Stromal cell of bone marrow (primary cell): ENCODE measurements at places on chromosomes 16 and 17.

DNA sequence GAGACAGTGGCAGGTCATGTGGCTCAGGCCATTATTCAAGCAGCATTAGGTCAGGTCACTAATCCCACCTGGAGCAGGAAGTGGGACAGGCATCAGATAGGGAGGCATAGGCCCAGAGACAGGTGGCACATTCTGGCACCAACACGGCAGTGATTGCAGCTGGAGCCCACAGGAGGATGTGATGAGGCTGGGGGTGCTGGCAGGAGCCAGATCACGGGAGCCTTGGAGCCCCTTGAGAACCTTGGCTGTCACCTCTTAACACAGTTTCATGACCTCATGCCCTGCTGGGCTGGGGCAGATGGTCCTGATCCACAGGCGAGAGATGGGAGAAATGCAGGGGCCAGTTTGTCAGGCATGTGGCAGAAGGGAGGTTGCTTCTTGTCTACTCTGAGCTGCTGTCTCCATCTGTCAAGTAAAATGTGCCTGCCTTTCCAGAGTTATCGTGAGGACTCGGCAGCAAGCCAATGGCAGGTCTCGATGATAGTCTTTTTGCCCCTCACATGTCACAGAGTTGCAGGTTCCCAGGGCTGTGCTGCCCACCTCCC lies 109.6 kb downstream of the CLEC16A start:
- DNase-seq: no peak

- DNase-seq: no peak
Observed at GRCh38 chr16:67716097-67716496, 3.0 kb downstream of the GFOD2 start.

- DNase-seq: no peak
Observed at GRCh38 chr17:48347177-48347576, 82.8 kb downstream of the SKAP1 start.

DNA sequence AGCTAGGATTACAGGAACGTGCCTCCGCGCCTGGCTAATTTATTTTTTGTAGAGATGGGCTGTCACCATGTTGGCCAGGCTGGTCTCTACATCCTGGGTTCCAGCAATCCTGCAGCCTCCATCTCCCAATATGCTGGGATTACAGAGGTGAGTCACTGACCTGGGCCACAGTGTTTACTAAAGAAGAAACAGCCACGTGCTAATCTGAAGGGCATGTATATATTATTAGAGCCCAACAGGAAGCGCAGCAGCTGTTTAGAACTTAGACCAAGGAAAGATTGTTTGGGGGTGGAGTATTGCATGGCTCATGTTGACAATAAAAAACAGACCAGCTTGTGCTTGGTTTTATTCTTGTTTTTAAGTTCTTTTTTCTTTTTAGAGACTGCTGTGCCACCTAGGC lies 60.2 kb downstream of the HAPSTR1 start:
- no peak for DNase-seq

GRCh38 chr17:48471817-48472410 lies 41.9 kb upstream of the SKAP1 start:
- DNase-seq: no peak

DNA sequence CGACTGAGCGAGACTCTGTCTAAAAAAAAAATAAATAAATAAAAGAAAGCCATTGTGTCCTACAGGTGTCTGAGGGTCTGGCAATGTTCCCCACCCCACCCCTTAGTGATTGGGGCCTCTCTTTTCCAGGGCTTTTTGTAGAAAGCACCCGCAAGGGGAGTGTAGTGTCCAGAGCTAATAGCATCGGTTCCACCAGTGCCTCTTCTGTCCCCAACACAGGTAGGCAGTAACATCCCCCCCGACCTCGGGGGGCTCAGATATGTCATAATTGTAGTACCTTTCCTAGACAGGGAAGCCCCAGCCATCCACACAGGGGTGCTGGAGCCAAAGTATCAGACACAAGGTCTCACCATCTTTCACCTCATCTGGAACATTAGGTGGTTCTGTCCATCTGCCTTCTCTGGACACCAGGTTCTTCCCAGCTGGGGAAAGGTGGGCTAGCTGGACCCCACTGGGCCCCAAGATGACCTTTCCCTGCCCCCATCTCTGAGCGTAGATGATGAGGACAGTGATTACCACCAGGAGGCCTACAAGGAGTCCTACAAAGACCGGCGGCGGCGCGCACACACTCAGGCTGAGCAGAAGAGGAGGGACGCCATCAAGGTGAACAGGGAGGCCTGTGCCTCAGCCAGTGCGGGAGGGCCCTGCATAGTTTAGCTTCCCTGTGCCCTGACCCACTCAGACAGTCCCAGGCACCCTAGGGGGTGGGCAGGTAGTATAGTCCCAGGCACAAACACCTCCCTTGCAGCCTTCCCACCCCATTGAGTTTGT lies 1.6 kb downstream of the MLX start:
- no peak for DNase-seq
